ENCODE measurements at places on chromosomes 16 and 17. TPM values are rescaled to one million over a fixed set of nuclear protein-coding genes. Genes with fewer than 3 reads are reported as not detected.

DNA sequence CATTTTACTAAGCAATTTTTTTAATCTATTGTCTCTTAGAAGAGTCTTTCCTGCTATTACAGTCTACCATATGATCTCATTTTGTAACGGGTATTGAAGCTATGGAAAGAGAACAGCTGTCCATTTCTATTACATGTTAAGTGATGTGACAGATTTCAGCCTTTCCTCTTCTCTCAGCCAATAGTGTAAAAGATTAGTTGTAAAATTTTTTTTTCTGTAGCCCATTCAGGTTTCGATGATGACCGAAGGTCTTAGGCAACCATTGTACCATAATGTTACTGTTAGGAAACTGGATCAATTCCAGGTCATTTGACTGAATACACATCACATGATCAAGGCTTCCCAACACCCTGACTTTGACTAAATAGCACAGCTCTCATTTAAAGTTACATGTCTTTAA is 147.6 kb upstream of the HLF start:
- H3K4me1 ChIP-seq = no peaks in the 10 kb centered on the region
- no peaks in the 10 kb centered on the region for H3K27me3 ChIP-seq
- H3K4me3 ChIP-seq = no peak overlapping the region

OTOP3 gene
- polyA plus RNA-seq = not detected

BLMH gene
- polyA plus RNA-seq = 3.7 TPM

- no peaks in the 10 kb centered on the region for H3K36me3 ChIP-seq
- DNase-seq = no peak
- no peak overlapping the region for H3K4me3 ChIP-seq
- peaks cover 23% of the 10 kb centered on the region for H3K4me1 ChIP-seq
- H3K27ac ChIP-seq = no peak overlapping the region
Observed at GRCh38 chr17:43545383-43545632, 832 bp downstream of the ETV4 start.

Measured in CD14-positive monocyte (primary cell).